ENCODE measurements at places on chromosomes 3 and 15.

GRCh38 chr3:54983266-54984099 is 55.6 kb upstream of the LRTM1 start:
- DNase-seq: no peak

DNA sequence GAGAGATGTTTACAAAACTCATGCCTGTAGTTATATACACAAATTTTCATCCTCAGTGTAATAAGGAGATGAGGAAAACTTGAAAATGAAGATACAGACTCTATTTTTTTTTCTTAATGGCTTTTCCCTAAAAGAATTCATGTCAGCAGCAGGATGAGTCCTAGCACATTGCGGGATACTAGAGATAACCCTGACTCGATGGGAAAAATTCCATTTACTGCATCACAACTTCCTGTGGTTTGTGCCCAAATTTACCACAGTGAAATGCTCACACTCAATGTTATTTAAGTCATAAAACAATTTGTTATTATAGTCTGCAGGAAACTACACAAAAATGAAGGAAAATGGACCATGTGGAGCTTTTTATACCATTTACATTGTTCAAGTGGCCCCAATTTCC is 581.9 kb upstream of the ZNF717 start:
- DNase-seq: no peak

DNA sequence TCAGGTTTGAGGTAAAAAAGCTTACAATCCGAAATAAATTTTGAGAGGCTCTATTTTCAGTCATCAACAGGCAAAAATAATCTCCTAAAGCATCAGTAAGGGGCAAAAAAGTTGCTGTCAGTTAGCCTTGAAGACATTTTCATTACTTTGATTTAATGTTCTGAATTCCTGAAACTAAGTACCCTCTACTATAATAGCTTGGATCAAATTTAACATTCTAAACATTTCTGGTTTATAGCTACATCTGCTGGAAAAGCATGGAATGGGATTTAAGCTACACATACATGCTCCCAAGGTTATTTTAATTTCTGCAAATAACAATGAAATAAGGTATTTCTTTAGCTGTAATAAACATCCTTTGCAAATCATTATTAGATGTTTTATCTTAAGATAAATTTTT is 245.4 kb downstream of the ULK4 start:
- no peak for DNase-seq

DNA sequence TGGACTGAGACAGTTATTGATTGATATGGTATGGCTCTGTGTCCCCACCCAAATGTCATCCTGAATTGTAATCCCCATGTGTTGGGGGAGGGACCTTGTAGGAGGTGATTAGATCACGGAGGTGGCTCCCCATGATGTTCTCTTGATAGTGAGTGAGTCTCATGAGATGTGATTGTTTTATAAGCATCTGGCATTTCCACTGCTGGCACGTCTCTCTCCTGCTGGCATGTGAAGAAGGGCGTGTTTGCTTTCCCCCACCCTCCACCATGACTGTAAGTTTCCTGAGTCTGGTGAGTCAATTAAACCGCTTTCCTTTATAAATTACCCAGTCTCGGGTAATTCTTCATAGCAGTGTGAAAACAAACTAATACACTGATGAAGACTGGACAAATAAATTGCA is 105.6 kb upstream of the MELTF start:
- no peak for DNase-seq

Data from hypothalamus (tissue), 51 donors.